ENCODE measurements at places on chromosomes 1 and 21.

GRCh38 chr1:159077120-159077961, 775 bp upstream of the AIM2 start:
- DNase-seq: peak; percentile 95

DNA sequence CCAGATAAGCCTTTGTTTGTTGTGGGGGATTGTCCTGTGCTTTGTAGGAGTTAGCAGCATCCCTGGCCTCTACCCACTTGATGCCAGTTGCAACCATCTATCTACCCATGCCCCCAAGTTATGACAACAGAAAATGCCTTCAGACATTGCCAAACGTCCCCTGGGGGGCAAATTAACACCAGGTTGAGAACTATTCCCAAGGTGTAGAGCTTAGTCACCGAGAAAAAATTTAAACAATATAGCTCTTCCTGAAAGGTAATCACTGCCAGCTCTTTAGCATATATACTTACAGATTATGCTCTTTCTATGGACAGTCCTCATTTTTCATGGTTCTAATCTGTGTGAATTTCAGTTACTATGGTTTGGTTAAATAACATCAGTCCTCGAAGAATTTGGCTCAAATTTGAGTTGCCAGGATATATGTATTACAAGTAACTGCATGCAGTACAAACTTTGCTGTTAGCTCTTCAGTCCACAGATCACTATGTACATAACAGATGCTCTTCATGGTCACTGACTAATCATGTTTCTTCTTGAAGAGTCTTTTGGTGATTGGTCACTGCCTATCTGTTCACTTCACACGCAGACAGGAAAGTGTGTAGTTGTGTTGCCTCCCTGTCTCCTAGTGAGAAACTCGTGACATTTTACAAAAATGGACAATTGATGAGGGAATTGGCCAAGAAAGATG, 25.2 kb downstream of the MAPKAPK2 start:
- DNase-seq: no peak

- DNase-seq: peak; percentile 39
Measured at GRCh38 chr1:109201123-109201703, 12.5 kb upstream of the SARS1 start.

- DNase-seq: no peak
Measured at GRCh38 chr1:25912076-25912831, 6.0 kb upstream of the STMN1 start.

GRCh38 chr1:4797016-4797410, 142.6 kb downstream of the AJAP1 start:
- DNase-seq: peak; percentile 15

GRCh38 chr21:39175154-39175553, 8.1 kb downstream of the PSMG1 start:
- DNase-seq: no peak

- no peak for DNase-seq
Measured at GRCh38 chr1:47651311-47652089, 213.7 kb downstream of the FOXD2 start.

GRCh38 chr1:208343226-208343625, 99.0 kb upstream of the PLXNA2 start:
- no peak for DNase-seq
